ENCODE measurements at places on chromosomes 12 and 14. TPM values are rescaled to one million over a fixed set of nuclear protein-coding genes. Genes with fewer than 3 reads are reported as not detected.

DTX1 gene
- total RNA-seq, result 5.2 TPM

KLRK1 gene
- not detected for total RNA-seq

TPPP2 gene
- not detected for total RNA-seq

GRCh38 chr12:123105211-123105826, 45.6 kb downstream of the PITPNM2 start:
- DNase-seq, result peak; percentile 29
- H3K27me3 ChIP-seq, result no peaks in the 10 kb centered on the region
- H3K4me1 ChIP-seq, result peaks cover 38% of the 10 kb centered on the region
- no peaks in the 10 kb centered on the region for H3K36me3 ChIP-seq
- no peak overlapping the region for H3K4me3 ChIP-seq

DNA sequence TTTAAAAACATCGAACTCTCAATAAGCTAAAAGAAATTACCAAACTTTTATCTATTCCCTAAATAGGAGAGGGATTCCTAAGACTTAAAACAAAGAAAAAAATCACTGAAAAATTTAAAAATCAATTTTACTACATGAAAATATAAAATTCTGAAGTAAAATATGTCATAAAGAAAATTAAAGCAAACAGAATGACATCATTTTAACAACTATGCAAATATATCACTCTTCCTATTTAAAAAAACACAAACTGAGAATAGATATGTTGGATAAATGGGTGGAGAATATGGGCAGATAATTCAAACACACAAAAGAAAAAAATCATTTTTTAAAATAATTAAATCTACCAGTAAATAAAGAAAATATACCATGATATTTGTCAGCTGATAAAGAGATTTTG, 510.0 kb downstream of the BCL11B start:
- H3K27ac ChIP-seq, result no peak overlapping the region
- no peak for DNase-seq
- no peaks in the 10 kb centered on the region for H3K36me3 ChIP-seq
- no peak overlapping the region for H3K4me3 ChIP-seq

- DNase-seq, result no peak
- peaks cover 16% of the 10 kb centered on the region for H3K4me1 ChIP-seq
- no peak overlapping the region for H3K4me3 ChIP-seq
- no peak overlapping the region for H3K27ac ChIP-seq
- no peaks in the 10 kb centered on the region for H3K27me3 ChIP-seq
- H3K36me3 ChIP-seq, result no peaks in the 10 kb centered on the region
Measured at GRCh38 chr12:131035245-131035681, 81.6 kb downstream of the ADGRD1 start.

GRCh38 chr14:50830932-50831725, at the start of gene NIN:
Gene NIN, minus strand, starts transcription at chr14:50831162. Its CDS starts 9,106 bp downstream, at chr14:50822056.
- peak within 1 kb of the TSS; percentile 72 for H3K27ac ChIP-seq
- peak; percentile 93 for DNase-seq
- no peaks in the 10 kb centered on the region for H3K36me3 ChIP-seq
- peaks cover 45% of the 10 kb centered on the region for H3K27me3 ChIP-seq
- peak within 1 kb of the TSS; percentile 94 for H3K4me3 ChIP-seq

- H3K27me3 ChIP-seq, result no peaks in the 10 kb centered on the region
- no peak overlapping the region for H3K4me3 ChIP-seq
- DNase-seq, result no peak
Measured at GRCh38 chr14:73842201-73842600, 9.4 kb upstream of the PTGR2 start.

- H3K27ac ChIP-seq, result no peak overlapping the region
- H3K27me3 ChIP-seq, result no peaks in the 10 kb centered on the region
- no peaks in the 10 kb centered on the region for H3K36me3 ChIP-seq
- no peak overlapping the region for H3K4me3 ChIP-seq
- DNase-seq, result no peak
Measured at GRCh38 chr12:57330992-57331391, 80.0 kb upstream of the STAC3 start.

GRCh38 chr14:78978896-78979295, 808.7 kb downstream of the NRXN3 start:
- no peaks in the 10 kb centered on the region for H3K36me3 ChIP-seq
- peaks cover 5% of the 10 kb centered on the region for H3K27me3 ChIP-seq
- H3K4me1 ChIP-seq, result no peaks in the 10 kb centered on the region
- no peak overlapping the region for H3K4me3 ChIP-seq
- H3K27ac ChIP-seq, result no peak overlapping the region
- no peak for DNase-seq

DNA sequence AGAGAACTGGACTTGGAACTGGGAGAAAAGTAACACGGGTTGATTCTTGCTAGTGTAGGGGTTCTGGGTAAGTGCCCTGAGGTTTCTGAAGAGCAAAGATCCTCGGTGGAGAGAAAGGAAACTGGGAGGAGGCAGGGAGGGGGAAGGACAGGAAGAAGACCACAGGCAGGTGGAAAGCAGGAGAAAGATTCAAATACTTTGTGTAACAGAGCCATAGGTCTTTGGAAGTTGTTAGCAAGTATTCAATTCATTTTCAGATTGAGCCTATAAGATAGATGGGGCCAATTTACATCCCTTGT, 1.3 kb downstream of the PNP start:
- DNase-seq, result no peak
- no peaks in the 10 kb centered on the region for H3K36me3 ChIP-seq
- H3K27me3 ChIP-seq, result no peaks in the 10 kb centered on the region
- no peak overlapping the region for H3K27ac ChIP-seq
- peak overlapping the region; percentile 70 for H3K4me3 ChIP-seq

GRCh38 chr12:85089792-85090191, 53.6 kb downstream of the LRRIQ1 start:
- no peaks in the 10 kb centered on the region for H3K4me1 ChIP-seq
- H3K27me3 ChIP-seq, result no peaks in the 10 kb centered on the region
- no peak overlapping the region for H3K4me3 ChIP-seq
- no peaks in the 10 kb centered on the region for H3K36me3 ChIP-seq
- no peak for DNase-seq
- no peak overlapping the region for H3K27ac ChIP-seq

GRCh38 chr14:66503532-66503931, 4.4 kb upstream of the GPHN start:
- no peak overlapping the region for H3K4me3 ChIP-seq
- no peaks in the 10 kb centered on the region for H3K27me3 ChIP-seq
- H3K36me3 ChIP-seq, result no peaks in the 10 kb centered on the region
- H3K4me1 ChIP-seq, result peaks cover 7% of the 10 kb centered on the region
- DNase-seq, result no peak

DNA sequence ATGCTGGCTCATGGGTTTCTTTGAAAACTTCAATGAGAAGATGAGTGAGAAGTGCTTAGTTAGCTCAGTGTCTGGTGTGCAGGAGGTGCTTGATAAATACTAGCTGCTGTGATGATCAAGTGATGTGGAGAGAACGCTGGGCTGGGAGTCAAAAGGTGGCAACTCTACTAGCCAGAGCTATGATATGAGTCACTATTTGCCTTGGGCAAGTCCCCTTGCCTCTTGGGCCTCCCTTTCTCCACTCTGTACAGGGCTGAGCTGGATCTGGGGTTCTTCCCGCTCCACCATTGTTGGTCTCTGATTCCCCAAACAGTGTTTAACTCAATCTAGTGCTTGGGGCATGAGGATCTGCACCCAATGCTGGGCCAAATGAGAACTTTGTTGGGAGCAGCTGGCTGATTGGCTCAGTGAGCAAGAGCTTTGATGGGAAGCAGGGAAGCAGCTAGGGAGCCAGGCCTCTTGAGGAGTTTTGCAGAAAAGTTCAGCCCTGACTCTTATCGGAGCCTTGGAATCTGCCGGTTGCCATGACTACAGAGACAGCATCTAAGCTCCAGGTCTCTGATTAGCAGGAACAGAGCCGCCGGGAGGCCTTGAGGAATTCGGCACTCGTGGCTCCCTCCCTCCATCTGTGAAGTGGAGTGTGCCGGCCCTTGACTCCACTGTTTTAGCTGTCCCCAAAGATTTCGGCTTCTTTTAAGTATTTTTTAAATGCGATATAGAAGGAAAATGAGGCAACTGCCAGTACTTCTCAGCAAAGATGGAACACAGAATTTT, 82.1 kb upstream of the HSPB8 start:
- H3K27ac ChIP-seq, result no peak overlapping the region
- no peak overlapping the region for H3K4me3 ChIP-seq
- peaks cover 15% of the 10 kb centered on the region for H3K4me1 ChIP-seq
- DNase-seq, result peak; percentile 92
- no peaks in the 10 kb centered on the region for H3K27me3 ChIP-seq
